ENCODE measurements at places on chromosomes 16 and 17. TPM values are rescaled to one million over a fixed set of nuclear protein-coding genes. Genes with fewer than 3 reads are reported as not detected.

PRRT2 gene
- 2.0 TPM for total RNA-seq

TNFRSF17 gene
- 2.9 TPM for total RNA-seq

KRTAP4-1 gene
- not detected for total RNA-seq

DLX3 gene
- 0.57 TPM for total RNA-seq

LRRC75A gene
- 5.1 TPM for total RNA-seq

ALOX12 gene
- total RNA-seq, result 1.6 TPM

ATP1B2 gene
- total RNA-seq, result 1.1 TPM

ZNF319 gene
- 13.0 TPM for total RNA-seq

CBX2 gene
- total RNA-seq, result 1.0 TPM

SYNGR3 gene
- 0.34 TPM for total RNA-seq

GCSH gene
- total RNA-seq, result 6.3 TPM

DBNDD1 gene
- total RNA-seq, result 4.6 TPM

CNGB1 gene
- 0.39 TPM for total RNA-seq

DNA sequence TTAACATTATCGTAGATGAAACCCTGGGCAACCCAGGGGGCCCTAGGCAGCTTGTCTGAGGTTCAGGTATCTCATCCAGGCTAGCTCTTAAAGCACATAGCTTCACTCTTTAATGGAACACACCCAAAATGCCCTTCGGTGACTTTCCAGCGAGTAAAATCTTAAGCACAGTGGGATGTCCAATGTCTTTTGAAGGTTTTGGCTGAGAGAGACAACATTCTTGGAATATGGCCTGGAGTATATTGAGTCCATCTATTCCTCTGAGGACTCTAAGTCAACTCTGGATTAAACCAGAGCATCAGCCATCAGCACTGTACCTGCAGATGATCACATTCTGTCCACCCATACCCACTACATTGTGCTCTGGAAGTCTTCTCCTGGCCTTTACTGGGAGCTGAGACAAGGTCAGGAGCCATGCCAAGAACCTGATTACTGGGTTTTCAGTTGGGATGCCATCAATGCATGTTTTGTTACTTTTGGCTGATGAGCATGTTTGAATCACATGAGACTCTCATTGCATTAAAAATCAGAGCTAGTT, 63.4 kb upstream of the CDH11 start:
- DNase-seq, result no peak

DNA sequence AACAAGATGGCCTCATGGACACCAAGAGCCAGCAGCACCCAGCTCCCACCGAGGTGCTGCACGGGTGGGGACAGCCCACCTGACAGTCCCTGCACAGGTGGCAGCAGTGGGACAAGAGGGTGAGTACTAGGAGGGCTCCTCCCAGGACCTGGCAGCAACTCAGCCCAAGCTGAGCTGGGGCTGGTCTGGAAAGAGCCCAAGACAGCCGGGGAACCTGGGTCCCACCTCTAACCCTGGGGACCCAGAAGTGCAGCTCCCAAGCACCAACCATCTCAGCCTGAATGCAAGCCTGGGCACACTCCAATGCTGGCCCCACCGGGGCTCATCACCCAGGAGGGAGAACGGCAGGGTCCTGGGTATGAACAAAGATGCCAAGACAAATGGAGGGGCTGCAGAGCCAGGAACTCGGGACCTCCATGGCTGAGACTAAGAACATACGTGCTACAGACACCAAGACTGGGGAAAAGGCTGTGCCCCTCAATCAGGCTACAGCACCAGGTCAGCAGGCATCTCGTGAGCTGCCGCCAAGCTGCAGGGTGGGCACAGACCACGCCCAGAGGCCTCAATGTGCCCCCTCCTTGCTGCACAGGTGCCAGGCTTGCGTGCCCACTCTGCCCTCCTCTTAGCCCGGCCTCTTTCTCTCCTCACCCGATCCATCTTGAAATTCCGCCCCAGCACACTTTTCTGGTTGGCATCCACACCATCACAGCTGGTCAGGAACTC, 37.5 kb upstream of the GSG1L start:
- no peak for DNase-seq

DNA sequence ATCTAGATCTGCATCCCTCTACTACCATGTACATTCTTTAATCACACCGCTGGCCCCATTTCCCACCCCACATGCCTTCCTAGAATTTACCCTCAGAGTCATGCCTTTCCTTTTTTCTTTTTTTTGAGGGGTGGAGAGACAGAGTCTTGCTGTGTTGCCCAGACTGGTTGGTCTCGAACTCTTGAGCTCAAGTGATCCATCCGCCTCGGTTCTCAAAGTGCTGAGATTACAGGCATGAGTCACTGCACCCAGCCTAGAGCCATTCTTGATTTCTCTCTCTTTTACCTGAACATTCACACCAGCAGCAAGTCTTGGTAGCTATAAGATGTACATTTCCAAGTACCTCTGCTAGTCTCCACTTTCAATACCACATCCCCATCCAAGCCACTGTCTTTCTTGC, 2.1 kb downstream of the PAGR1 start:
- no peak for DNase-seq

DNA sequence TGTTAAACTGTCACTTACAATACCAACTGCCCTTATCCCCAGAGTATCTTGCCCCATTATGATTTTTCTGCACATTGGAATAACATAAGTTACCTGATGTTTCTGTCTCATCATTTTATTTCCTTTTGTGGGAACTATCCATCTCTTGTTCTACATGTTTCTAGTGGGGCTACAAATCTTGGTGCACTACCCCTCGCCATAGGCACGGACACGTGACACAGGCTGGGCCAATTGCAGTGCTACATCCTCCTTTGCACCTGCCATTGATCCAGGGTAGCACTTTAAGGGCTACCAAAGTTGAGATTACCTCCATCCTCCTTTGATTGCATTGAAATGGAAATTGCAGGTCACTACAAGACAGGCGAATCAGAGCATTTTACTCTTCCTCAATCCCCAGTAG, 14.2 kb upstream of the SYT17 start:
- DNase-seq, result no peak

DNA sequence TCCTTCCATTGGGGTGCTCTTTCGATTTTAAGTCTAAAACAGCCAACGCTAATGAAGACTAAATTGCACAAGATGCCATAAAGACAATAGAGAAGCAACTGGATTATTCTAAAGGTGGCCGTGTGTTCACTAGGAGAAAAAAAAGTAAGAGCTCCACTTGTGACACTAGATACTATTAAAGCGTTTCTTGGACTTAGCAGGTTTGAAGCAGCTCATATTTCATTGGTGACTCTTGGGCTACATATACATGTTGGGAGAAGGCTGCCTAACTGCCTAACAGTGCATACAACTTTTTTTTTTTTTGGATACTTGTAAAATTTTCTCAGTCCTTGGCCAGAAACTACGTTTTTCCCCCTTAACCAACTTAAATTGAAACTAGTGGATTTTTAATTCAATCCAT, 111.8 kb upstream of the NOG start:
- DNase-seq, result no peak

DNA sequence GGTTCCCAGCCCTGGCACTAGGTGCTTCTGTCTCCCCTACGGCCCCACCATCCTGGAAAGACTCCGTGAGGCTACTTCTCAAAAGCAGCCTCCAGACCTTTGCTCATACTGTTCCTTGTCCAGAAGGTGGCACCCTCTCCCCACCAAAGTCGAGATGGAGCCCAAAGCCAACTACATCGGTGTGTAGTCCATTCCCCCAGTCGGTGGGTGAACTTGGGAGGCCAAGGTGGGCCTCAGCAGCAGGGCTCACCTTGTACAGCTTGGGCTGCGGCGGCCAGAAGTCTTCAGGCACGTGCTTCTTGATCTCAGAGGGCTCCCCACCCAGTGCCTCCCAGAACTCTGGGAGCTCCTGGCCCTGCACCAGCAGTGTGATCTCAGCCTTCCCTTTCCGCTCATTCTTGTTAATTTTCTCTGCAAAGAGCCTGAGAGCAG, 10.2 kb downstream of the FLII start:
- DNase-seq, result peak; percentile 58

DNA sequence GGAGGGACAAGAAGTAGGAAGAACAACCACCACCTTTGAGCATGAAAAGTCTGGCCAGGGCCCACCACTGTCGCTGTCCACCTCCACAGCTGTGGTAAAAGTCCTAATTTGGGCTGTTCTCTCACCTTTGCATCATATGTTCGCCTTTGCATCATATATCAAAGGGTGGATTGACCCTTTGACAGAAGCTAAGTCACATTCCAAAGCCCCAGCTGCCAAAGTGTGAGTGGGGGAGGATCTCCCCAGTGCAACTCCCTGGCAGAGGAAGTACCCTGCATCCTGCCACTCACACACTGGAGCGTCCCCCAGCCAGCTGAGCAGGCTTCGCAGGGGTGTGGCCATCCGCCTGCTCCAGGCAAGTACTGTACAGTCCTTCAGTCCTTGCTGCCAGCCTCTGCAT, 12.7 kb upstream of the SPECC1 start:
- no peak for DNase-seq

- no peak for DNase-seq
Observed at GRCh38 chr17:17548044-17548443, 43.5 kb downstream of the PEMT start.

- DNase-seq, result no peak
Observed at GRCh38 chr16:81647527-81647926, 131.6 kb upstream of the PLCG2 start.

GRCh38 chr17:19364699-19365498, 2.4 kb upstream of the B9D1 start:
- no peak for DNase-seq

GRCh38 chr16:68332411-68333121, 21.7 kb downstream of the PRMT7 start:
- no peak for DNase-seq

- DNase-seq, result no peak
Observed at GRCh38 chr17:68460715-68461114, 3.4 kb upstream of the WIPI1 start.

DNA sequence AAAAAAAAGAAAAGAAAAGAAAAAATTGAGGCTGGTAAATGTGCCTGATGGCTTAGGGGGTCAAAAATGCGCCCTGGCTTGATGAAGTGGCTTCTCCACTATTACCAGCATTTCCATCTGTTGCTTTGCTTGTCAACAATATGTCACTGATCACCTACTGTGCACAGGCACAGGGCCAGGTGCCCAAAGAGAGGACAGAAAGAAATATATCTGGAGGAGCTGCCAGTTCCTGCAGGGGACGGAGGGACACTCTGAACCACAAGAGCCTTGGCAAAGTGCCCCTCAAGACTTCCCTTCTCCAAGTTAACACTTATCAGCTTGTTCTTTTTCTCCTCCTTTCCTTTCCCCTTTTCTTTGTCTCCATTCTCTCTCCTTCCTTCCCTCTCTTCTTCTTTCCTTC, 34.7 kb downstream of the GINS3 start:
- no peak for DNase-seq

GRCh38 chr17:17066021-17066420, 23.8 kb downstream of the MPRIP start:
- DNase-seq, result no peak

DNA sequence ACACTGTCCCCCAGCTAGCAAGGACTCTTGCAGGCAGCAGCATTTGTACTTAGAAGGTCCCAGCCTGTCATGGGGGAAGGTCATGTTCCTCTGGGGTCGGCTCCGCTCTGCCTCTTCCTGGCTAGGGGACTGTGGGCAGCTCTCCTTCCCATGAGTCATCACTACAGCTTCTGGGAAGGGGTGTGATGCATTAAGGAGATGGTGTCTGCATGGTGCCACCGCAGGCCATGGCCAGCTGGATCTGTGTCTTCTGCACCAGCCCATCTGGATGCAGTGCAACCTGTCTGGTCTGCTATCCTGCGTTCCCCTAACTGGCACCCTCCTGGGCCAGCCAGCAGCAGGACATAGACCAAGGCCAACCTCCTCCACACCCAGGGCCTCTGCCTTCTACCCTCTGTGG, 6.3 kb downstream of the STARD3 start:
- no peak for DNase-seq

DNA sequence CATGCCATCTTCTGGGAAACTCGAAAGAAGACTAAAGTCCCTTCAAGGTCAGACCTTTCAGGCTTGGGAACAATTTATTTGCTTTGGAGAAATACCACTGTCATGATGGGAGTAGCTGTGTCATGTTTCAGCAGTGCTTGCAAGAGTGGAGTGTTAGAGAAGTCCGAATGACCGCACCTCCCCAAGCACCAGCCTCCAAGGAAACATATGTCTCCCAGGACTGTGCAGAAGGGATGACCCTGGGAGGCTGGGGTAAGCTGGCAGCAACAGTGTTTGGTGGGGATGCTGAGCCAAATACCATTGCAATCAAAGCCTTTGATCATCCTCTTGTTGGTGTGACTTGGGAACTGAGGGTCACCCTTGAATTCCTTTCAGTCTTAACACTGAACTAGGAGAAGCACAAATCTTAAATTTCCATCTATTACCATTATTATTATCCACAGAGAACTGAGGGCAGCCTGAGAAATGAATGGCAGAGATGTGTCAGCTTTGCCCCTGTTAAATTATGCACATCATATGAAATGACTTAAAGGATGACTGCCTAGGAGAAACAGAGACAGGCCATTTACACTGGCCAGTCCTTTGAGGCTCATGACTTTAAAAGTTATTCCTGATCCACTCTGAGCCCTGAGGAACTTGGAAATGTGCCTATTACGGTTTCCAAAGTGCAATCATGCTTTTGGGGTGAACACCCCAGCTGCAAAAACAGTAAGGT, 244.9 kb downstream of the CA10 start:
- no peak for DNase-seq

- DNase-seq, result peak; percentile 37
Observed at GRCh38 chr17:51371732-51372151, 111.4 kb downstream of the UTP18 start.

- no peak for DNase-seq
Observed at GRCh38 chr16:85812031-85812807, 12.7 kb downstream of the COX4I1 start.

- no peak for DNase-seq
Observed at GRCh38 chr17:32693194-32693897, 183.6 kb downstream of the MYO1D start.

DNA sequence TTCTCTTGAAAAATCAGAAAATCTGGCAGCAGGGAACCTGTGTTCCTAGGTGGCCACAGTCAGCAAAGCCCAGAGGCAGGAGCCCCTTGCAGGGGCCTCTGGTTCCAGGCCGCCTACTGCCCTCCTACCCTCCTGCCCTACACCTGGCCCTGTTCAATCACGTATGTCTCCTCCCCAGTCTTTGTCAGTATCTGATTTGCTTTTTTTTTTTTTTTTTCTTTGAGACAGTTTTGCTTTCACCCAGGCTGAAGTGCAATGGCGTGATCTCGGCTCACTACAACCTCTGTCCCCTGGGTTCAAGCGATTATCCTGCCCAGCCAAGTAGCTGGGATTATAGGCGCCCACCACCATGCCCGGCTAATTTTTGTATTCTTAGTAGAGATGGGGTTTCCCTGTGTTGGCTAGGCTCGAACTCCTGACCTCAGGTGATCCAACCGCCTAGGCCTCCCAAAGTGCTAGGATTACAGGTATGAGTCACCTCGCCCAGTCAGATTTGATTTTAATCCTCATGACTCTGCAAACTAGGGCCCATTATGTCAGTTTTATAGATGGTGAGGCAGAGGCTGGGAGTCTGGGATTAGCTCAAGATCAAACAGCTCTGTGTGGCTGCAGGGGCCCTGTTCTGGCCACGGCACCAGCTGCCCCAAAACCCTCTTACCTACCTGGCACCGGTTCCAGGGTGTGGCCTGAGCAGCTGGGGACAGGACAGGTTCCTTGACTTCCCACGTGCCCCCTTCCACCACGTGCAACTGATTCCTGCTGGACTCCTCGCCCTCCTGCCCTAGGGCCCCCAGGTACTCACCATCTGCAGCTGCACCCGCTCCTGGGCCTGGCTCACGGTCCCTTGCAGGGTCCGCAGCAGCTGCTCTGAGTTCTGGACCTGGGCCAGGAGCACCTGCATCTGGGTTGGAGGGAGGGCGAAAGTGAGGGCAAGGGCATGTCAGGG, 14.7 kb downstream of the RABEP2 start:
- DNase-seq, result peak; percentile 52
